ENCODE measurements at places on chromosomes 11 and 22.

DNA sequence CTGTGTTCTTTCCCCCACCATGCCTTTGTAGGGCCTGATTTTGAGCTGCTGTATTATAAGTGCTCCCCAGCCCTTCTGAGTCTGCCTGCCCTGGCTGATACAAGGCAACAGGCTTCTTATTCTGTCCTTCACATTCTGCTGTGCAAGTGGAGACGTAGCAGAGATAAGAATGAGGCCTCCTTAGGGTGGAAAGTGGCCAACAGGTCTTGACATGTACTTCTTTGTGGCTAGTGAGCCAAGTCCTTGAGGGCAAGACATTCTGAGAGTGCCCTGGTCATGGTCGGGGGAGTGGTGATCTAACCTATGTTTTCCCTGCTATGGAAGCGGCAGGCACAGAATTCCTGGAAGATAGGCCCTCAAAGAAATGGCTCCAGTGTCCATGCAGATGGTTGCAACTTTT lies 235.7 kb upstream of the CADM1 start:
- no peak for DNase-seq

DNA sequence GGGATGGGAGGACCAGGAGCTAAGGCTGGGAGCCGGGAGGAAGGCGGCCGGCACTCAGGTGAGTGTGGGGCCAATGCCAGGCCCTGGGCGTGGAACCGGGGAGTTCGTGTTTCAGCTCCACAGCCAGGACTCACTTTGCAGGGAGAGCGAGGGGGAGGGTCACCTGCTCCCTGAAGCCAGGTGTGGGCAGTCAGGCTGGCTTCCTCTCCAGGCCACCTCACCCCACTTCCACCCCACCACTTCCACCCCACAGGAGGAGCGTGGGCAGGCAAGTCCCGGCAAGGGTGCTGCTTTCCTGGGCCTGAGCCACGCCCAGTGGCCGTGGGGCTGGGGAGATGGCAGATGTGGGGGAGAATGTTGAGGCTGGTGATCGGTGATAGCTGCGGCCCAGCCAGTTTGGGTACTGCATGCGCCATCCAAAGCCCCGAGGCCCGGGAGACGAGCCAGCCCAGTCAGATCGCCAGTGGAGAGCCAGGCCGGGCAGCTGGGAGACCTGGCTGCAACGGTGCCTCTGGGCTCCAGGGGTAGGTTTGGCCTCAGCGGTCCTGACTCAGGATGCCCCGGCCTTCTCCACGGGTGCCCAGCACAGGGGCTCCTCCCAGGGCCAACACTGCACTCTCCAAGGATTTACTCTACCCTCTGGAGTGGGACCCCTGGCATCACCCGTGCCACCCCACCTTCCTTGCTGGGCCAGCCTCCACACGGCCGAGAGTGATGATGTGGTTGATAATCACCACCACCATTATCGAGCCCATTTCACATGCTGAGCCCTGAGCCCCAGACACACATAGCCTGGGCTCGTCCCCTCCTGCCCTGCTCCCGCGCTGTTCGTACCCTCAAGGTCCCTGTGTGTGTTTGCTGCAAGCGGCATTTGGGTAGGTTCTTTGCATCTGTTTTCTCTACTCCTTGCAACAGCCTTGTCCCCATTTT lies 93.8 kb downstream of the WNT7B start:
- DNase-seq = no peak

GRCh38 chr11:113417428-113417827 lies 29.8 kb downstream of the ANKK1 start:
- no peak for DNase-seq

- no peak for DNase-seq
Observed at GRCh38 chr11:123373754-123374621, 56.1 kb upstream of the GRAMD1B start.

DNA sequence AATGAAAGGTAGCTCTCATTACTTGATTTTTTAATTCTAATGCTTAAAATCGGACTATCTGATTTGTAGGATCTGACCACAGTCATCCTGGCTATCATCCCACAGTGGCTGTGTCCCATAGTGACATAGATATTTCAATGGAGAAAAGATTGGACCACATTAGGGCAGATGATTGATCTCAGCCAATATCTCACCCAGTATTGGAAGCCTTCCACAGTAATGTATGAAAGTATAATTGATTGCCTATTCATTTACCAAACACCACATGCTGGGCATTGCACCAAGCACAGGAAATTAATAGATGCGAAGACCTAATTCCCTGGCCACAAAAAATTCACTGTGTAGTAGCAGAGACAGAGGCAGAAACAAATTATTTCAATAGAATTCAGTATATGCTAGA lies 37.6 kb downstream of the FZD4 start:
- no peak for DNase-seq

- DNase-seq = peak; percentile 80
Observed at GRCh38 chr22:21657360-21658032, 8.3 kb upstream of the PPIL2 start.

- DNase-seq = no peak
Observed at GRCh38 chr11:15884777-15885540, 471.4 kb downstream of the SOX6 start.

DNA sequence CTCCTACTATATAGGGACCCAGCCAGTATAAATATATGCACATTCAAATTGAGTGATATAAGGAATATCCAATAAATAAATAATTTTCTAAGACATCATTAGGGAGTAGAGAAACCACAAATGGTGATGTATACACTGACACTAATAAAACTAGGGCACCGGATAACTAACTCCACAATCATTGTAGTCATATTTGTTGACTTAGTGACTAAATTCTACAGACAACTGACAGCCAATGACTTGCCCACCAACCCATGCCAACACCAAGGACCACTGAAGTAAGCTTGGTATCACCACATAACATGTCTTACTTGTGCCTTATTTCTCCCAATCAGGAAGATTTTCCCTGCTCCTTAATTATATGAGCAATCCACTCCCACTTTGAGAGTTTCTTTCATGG lies 139.6 kb upstream of the TRPC6 start:
- no peak for DNase-seq

GRCh38 chr22:30187094-30187493 lies 59.5 kb downstream of the LIF start:
- no peak for DNase-seq

- DNase-seq = no peak
Observed at GRCh38 chr11:61679296-61679695, 895 bp upstream of the DAGLA start.

DNA sequence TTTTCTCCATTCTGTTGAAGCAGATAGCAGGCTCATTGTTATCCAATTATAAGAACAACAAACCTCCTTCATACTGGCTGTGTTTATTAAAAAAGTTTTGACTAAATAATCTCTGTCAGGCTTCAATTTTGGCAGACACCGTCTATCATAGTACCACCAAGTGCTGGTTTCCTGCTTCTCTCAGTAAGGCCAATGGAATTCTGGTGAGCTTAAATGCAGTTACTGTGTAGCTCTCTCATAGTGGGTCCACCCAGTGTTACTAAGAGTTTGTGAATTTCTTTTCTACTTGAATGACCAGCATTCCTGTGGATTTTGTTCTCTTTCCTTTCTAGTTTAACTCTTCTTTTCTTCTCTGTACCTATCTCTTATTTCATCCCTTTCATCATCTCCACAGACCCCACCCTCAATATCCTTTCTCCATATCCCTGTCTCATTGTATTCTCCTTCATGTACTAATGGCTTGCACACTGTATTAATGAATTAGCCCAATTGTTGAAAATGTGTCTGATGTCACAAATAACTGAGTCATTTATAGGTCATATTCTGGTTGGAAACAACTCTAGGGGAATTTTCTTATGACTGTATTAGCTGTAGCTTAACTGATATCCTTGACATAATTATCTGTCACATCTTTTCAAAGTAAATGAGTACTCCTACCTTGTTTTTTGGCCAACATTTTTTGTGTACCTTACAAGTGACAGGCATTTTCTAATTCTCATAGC lies 372.1 kb downstream of the FAT3 start:
- DNase-seq = no peak

GRCh38 chr11:26227883-26228502 lies 103.9 kb upstream of the ANO3 start:
- no peak for DNase-seq

- DNase-seq = no peak
Observed at GRCh38 chr22:36822581-36822980, 5.7 kb upstream of the PVALB start.

DNA sequence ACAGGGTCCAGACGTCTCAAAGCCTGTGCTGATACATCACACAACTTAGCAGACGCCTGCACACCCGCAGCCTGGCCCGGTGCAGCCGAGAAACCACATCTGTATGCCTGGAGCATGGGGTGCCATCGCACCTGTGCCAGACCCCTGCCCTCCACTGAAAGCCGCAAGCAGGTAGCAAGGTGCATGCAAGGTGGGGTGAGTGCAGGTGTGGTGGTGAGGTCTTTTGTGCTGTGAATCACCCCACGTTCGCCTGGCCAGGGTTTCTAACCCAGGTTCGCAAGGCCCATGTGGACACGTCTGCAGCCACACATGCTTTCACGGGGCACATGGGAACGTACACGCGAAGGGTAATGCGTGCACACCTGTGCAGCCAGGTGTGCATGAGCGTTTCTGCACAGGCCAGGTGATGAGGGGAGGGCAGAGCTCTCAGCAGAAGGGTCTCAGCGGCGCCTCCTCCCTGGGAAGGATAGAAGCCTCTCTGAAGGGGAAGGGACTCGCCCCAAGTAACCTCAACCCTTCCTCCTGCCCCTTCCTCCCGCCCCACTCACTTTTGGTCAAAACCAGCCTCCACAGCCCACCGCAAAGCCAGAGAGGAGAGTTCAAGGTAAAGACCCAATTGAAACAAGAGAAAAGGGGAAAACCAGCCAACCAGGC lies 19.5 kb downstream of the CBX7 start:
- DNase-seq = no peak

- no peak for DNase-seq
Observed at GRCh38 chr11:122186439-122187080, 70.5 kb upstream of the BLID start.

GRCh38 chr11:77187776-77188632 lies 60.0 kb downstream of the MYO7A start:
- DNase-seq = peak; percentile 65

GRCh38 chr11:24697522-24698111 lies 200.8 kb downstream of the LUZP2 start:
- no peak for DNase-seq

DNA sequence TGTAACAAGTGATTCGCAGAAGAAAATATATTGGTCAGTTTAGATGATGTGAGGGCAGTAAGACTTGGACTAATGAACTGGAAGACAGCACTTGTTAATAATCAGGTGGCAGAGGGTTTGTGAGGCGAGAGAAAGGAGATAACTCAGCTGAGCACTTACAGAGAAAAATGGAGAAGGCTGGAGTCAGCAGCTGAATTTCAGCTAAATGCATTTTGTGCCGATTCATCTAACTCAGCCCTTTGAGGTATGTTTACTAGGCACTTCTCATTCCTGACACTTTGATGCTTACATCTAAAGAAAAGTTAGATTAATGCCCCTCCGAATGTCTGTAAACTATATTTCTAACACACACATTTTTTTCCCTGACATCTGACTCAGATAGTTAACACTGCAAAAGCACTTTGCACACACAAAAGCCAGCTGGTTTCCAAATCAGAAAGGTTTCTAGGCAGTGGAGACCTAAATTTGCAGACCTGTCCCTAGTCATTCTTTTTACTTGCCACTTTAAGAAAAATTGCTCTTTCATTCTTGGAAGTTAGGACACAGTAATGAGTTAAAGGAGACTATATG lies 859.5 kb upstream of the CCDC90B start:
- DNase-seq = no peak

- peak; percentile 71 for DNase-seq
Observed at GRCh38 chr11:134360050-134360835, 28.5 kb downstream of the GLB1L2 start.

- DNase-seq = peak; percentile 50
Observed at GRCh38 chr22:37661160-37661924, 2.8 kb downstream of the PDXP start.

GRCh38 chr11:20327377-20327935 lies 36.1 kb upstream of the HTATIP2 start:
- no peak for DNase-seq

DNA sequence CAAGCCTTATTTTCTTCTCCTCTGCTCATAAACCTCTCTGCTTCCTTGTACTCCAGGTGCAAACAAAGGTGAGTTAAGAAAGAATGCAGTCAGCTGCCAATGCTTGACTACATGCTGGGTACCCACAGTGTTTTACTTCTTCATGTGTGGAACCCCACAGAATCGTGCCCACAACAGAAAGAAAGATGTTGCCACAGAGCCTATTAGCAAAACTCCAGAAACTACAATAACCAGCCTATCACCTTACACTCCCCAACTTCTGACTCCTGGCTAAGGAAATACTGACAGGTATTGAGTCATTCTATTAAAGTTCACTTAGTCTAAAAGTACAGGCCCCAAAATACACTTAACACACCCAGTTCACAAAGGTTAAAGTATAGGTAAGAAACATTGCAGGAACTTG lies 56.9 kb upstream of the CCDC89 start:
- no peak for DNase-seq

GRCh38 chr11:2892215-2892966 lies 6.8 kb upstream of the CDKN1C start:
- peak; percentile 65 for DNase-seq

- DNase-seq = no peak
Observed at GRCh38 chr11:106997227-106997626, 21.0 kb downstream of the GUCY1A2 start.

GRCh38 chr11:85137597-85137996 lies 489.5 kb downstream of the DLG2 start:
- DNase-seq = no peak

DNA sequence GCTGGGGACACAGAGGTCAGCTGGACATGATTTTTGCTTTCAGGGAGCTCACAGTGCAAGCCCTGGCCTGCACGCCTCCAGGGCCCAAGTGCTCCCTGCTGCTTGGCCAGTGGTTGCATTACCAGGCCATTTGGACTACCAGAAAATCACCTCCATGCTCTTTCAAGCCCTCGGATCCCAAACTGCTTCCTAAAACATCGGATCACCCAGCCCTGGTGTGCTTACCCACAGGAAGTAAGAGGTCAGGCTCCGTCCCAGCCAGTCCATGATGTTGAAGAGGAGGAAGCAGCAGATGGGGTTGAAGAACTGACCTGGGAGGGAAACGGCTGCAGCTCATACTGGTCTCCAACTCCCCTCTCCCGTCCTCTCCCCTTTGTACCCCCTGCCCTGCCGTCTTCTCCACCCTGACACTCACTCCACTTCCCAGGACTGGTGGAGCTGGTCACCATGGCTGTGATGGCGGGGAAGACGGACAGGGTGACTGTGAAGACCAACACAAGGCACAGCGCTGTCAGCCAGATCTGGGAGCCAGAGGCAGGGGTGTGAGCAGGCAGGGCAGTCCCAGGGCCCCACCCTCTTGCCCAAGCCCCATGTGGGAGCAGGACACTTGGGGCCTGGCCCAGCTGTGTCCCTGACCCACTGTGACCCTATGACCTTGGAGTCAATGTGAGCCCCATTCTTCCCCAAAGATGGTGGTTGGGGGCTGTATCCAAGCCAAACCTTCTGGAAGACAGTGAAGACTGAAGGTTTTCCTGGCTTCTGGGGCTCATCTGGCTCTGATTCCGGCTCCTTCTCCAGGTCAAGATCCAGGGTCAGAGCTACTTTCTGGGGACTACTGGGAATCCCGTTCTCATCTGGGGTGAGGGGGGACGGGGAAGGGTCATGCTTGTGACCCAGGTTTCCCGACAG lies 5.6 kb downstream of the SLC29A2 start:
- no peak for DNase-seq

- DNase-seq = peak; percentile 29
Observed at GRCh38 chr22:20091690-20092476, 11.8 kb downstream of the DGCR8 start.

- no peak for DNase-seq
Observed at GRCh38 chr22:27882507-27883290, 36.4 kb downstream of the PITPNB start.

GRCh38 chr11:97683733-97684132 lies 1293.9 kb downstream of the JRKL start:
- DNase-seq = no peak

- DNase-seq = no peak
Observed at GRCh38 chr22:46731246-46732040, 6.6 kb downstream of the CERK start.
